ENCODE measurements at places on chromosomes 13 and 19.

DNA sequence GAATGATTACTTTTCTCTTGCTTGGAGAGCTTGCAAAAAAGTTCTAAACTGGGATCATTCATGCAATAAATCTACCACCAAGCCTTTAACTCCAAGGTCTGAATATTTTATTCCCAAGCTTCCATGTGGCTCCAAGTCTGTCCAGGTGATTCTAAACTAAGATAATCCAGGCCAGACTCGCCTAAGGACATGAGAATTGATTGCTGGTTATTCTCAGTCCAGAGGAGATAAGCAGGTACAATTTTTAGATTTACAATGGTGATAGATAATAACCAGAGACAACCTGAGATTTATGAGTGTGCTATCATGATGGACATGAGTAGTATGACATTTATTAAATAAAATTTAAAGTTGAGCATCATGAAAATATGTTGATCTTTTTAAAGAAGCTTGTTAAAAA, 156.5 kb upstream of the SPRY2 start:
- no peak for DNase-seq

- DNase-seq = no peak
Measured at GRCh38 chr13:21608961-21609360, 5.0 kb upstream of the MICU2 start.

DNA sequence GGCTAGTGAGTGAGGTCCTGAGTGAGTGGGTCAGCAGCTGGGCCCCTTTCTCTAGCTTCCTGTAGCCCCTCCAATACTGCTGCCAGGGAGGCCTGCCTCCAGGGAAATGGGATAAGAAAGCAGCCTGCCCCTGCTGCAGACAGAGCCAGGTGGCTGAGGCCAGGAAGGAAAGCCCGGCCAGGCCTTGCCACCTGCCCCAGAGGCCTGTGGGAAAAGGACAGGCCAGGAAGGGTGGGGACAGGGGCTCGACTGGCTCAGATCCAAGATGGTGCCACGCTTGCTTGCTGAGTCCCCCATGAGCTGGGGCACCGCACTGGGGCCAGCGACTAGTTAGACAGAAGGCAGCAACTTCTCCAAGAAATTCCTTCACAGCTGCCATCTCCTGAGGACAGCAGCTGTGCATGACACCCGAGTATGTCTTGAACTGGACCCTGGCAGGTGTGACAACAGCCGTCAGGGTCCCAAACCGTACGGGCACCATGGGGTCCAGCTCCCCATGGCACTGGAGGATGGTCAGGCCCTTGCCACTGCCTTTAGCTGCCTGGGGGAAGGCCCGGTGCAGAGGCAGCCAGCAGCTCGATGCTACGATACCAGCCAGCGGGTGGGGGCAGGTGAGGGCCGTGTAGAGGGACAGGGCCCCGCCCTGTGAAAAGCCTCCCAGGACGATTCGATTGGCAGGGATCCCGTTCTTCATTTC, 5.1 kb upstream of the PRR36 start:
- DNase-seq = no peak

- DNase-seq = peak; percentile 7
Measured at GRCh38 chr13:48580185-48580803, 47.4 kb upstream of the RCBTB2 start.

- DNase-seq = no peak
Measured at GRCh38 chr13:37059848-37060192, 332 bp upstream of the SUPT20H start.

DNA sequence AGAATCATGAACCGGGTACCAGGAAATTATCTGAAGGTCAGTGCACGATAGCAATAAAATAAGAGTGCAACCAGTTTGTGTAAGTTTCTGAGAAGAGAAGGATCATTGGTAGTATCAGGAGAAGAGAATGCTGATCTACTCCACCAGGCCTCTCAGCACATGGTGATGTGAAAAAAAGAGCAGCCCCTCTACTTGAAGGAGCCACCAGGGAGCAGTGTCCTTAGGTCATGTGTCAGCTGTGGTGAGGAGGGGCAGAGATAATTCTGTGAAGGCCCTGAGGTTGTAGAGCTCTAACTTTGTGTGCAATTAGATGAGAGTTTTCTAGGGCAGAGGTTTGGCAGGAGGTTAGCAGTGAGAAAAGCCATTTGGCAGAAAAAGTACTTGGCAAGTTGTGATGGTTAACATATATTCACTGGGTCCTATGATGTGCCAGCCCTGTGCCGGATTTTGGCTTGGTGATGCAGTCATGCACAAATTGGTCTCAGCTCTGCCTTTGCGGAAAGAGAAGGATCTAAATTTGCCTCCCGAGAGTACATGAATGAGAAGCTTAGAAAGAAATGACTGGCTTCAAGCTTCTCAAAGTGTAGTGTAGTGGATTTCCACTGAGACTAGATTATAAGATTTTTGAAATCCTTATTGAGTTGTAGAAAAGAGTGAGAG, 19.2 kb upstream of the ZC3H13 start:
- no peak for DNase-seq

- DNase-seq = no peak
Measured at GRCh38 chr13:26299168-26299750, 45.3 kb downstream of the CDK8 start.

DNA sequence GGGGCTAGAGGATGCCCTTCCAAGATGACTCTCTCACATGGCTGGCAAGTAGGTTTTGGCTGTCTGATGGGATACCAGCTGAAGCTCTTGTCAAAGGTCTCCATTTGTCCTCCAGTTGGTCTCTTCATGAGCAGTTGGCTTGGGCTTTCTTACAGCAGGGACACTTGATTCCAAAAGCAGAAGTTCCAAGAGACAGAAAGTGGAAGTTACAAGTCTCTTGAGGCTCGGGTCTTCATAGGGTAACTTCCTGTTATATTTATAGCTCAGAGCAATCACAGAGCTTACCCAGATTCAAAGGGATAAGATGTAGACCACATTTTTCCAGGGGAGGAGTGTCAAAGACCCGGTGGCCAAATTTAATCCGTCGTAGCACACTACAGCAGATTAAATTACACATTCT, 440.0 kb downstream of the RFC3 start:
- no peak for DNase-seq

GRCh38 chr19:8366961-8367326, 3.0 kb downstream of the ANGPTL4 start:
- DNase-seq = no peak

Data from NCI-H774 (cell line).